ENCODE measurements at places on chromosomes 2 and 18.
A peak's percentile ranks its signal among the peaks of the same experiment; 100 is the strongest.

- no peak for DNase-seq
Observed at GRCh38 chr2:72864500-72864899, 22.7 kb upstream of the SPR start.

GRCh38 chr18:136433-136832 lies 21.9 kb upstream of the USP14 start:
- DNase-seq, result no peak

DNA sequence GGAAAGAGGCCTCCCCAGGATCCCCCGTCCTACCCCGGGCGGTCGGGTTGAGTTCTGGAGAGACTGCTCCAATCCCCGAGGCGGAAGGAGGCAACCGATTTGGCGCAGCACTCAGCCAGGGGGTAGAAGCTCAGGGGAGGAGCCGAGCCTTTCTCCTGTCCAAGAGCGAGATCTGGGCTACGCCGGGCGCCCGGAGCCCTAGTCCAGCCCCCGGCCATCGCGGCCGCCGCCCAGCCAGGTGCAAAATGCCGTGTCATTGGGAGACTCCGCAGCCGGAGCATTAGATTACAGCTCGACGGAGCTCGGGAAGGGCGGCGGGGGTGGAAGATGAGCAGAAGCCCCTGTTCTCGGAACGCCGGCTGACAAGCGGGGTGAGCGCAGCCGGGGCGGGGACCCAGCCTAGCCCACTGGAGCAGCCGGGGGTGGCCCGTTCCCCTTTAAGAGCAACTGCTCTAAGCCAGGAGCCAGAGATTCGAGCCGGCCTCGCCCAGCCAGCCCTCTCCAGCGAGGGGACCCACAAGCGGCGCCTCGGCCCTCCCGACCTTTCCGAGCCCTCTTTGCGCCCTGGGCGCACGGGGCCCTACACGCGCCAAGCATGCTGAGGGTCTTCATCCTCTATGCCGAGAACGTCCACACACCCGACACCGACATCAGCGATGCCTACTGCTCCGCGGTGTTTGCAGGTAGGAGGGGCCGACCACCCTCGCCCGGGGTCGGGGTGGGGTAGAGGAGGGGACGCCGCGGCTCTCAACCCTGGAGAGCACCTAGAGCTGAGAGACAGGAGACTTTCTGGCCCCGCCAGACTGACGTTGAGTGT lies at the start of gene DYSF:
Gene DYSF (plus strand): TSS at position 158 of the 817 bp plus-strand sequence.
- DNase-seq, result no peak

GRCh38 chr2:199727306-199727705 lies 123.7 kb downstream of the FTCDNL1 start:
- DNase-seq, result no peak

- no peak for DNase-seq
Observed at GRCh38 chr2:60095202-60095815, 458.1 kb downstream of the BCL11A start.

- no peak for DNase-seq
Observed at GRCh38 chr2:157122776-157123175, 134.7 kb upstream of the GALNT5 start.

DNA sequence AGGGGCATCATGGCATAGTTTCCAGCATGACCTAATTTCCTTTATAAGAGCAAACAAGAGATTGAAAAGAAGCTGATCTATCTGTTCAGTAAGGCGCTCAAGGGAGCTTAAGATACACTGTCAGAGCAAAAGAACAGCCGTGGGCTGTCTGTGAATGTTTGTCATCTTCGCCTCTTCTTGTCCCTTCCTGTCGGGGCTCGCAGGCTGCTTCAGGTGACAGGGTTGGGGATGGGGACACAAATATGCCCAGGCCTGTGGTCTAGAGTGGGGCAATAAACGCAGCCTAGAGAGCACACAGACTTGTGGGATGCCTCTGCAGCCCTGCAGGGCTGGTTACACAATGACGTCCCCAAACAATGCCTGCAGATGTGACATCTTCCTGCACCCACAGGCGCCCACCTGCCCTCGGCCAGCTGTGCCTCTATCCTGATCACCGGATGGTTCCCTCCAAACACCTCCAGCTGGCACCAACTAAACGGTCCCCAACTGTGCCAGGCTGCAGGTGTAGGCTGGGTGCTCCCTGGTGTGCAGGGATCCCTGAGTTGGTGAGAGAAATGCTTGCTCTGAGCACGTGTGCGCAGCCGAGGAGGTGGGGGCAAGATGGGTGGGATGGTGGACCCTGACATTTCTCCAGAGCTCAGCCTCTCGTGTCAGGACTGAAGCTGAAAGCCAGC lies 72.8 kb downstream of the EDAR start:
- no peak for DNase-seq

- DNase-seq, result no peak
Observed at GRCh38 chr2:164816046-164816445, 25.6 kb downstream of the COBLL1 start.

DNA sequence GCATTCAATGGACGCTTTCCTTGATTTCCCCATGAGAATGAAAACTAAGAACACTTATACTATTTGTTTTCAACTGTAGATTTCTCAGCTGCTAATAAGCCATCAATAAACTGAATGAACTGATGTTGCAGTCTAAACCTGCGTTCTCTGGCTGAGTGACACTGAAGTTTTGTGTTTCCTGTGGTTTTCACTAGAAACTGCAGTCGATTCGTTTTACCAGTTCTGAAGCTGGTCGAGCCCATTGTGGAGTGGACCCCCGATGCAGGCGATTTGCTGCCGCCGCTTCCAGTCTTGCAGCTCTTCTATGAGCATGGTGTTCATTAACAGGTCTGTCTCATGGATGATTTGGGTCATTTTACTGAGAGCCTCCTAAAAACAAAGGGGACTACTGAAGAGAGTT lies 50.6 kb upstream of the STAT1 start:
- DNase-seq, result no peak

- no peak for DNase-seq
Observed at GRCh38 chr2:96832754-96833507, 10.9 kb downstream of the ANKRD23 start.

DNA sequence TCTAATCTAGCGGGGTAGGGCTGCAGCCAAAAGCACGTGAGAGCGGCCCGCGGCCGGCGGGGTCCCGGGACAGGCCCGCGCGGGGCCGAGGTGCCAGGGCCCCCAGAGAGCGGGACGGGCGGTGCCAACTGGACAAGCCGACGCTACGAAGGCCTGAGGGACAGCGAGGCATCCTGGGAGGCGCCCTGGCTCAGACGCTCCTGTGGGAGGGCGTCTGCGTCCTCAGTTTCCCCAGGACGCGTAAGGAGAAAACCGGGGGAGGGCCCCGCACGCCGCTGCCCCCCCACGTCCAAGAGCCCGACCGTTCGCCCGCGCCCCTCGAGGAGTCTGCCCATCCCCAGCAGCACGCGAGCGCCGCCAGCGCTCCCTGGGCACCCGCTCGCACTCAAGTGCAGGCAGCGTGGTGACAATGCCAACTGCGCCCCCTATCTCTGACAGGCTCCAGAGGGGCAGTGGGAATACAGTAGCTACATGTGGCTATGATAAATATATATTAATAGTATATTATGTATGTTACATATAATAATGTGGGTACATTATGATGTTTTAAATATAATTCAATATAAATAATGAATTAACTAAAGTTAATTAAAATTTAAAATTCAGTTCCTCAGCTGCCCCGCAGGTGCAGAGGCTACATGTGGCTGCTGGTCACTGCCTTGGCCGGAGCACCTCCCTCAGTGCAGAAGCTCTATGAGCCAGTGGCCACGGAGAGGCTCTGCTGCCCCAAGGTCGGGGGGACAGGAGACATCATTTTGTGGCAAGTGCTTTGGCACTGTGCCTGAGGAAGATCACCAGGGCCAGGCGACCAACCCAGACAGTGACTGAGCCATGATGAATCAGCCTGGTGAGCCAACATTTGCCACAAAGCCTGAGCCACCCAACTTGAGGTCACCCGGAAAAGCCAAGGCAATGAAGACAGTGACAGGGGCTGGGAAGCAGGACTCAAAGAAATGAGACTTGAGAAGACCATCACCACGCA lies 5.5 kb upstream of the SFT2D3 start:
- DNase-seq, result no peak

- DNase-seq, result peak; percentile 56
Observed at GRCh38 chr2:173027181-173028128, 48.2 kb upstream of the MAP3K20 start.

- DNase-seq, result no peak
Observed at GRCh38 chr2:235238537-235238936, 255.3 kb upstream of the AGAP1 start.

DNA sequence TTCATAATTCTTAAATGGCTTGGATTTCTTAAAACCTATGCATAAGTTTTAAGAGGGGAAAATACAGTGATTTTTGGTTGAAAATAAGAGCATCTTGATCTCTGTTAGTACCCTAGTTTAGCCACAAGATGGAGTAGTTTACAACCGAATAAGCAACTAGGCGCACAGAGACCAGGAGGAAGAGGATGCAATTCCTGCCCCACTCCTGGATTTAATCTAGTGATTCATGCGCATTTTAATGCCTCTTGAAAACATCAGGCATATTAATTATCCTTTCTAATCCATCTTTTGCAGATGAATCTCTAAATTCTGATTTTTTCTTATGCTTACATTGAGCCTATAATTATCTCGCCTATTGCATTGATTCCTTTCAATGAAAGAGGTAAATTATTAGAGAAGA lies 76.7 kb downstream of the MRPS9 start:
- DNase-seq, result no peak

GRCh38 chr2:43273529-43273928 lies 47.1 kb upstream of the ZFP36L2 start:
- DNase-seq, result no peak

DNA sequence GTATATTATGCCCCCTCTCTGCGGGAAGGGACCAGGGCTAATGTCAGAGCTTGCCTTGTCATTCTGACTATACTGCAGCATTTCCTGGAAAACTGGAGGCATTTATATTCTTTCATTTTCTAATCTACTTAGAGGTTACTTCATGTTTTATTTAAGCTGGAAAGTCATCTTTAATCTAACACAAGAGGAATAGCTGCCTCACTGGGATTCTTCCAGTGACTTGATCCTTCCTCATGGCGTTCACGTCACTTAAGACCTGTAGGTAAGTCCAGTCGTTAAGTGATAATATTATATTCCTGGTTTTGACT lies 727.6 kb upstream of the DDX18 start:
- DNase-seq, result no peak

GRCh38 chr2:170475878-170476277 lies 239.3 kb upstream of the SP5 start:
- DNase-seq, result no peak

- no peak for DNase-seq
Observed at GRCh38 chr2:107729440-107729839, 97.3 kb upstream of the RGPD4 start.

- no peak for DNase-seq
Observed at GRCh38 chr2:3100386-3100785, 277.2 kb downstream of the EIPR1 start.
